ENCODE measurements at places on chromosomes 1 and 21.
A peak's percentile ranks its signal among the peaks of the same experiment; 100 is the strongest.

DNA sequence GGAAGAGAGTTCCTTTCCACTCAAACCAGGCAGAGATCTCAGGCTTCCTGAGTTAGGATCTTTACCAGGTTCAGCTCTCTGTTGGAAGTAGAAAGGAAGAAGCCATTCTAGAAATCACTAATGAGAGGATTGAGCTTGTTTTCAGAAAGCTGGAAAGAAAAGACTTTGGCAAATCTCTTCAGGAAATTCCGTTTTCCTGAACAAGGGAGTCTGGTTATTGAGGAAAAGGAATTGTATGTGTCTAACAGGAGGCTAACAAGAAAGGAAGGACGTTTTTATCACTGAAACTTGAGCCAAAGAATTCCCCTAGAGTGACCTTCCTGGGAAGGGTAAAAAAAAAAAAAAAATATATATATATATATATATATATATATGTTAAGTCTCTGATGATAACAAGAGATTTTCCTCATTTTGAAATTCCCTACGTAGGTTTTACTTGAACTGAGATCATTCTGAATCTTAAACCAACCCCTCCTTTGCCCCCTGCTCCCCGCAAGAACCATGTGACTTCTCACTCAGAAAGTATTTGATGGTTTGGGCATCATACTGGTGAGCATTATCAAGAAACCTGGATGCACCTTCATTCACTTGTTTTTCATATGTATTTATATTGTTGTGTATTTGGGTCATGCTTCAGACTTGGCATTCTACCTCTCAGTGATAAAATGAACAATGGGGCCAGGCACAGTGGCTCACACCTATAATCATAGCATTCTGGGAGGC is 98.4 kb upstream of the BMP8A start:
- no peak for DNase-seq

GRCh38 chr1:237018896-237019295 is 14.7 kb upstream of the MT1HL1 start:
- DNase-seq, result no peak

- no peak for DNase-seq
These were observed 28.0 kb downstream of the COL6A2 start for GRCh38 chr21:46125846-46126301.

- DNase-seq, result no peak
These were observed 25.8 kb upstream of the CAPZB start for GRCh38 chr1:19511116-19511515.

DNA sequence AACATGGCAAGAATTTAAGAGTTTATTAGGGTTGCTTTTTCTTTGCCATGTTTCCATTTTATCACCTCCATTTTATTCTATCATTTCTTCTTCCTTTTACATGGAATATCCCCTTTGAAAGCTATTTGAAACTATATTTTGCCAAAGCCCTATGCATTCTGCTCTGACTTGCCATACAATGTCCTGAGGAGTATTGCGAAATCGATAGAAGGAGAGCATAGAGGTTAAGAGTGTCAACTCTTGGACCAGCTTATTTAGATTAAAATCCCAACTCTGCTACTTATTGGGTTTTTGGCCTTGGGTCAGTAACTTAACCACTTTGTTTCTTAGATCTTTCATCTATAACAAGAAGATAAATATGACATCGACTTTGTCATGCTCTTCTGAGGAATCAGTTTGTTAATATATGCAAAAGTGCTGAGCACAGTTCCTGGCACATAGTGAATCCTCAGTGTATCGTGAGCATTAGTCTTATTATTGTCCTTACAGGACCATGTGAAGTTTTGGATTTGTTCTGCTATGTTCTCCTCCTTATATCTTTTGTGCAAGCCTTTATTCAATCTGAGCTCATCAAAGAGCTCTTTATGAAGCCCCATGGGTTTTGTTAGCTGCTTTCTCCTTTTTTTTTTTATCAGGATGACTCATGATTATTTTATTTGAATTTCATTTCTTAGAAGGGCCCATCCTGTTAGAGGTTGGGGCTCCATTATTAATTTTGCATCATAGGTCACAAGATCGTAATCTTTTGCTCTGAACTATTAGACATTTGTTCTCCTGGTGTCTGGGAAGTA is 17.6 kb downstream of the ACKR1 start:
- no peak for DNase-seq

DNA sequence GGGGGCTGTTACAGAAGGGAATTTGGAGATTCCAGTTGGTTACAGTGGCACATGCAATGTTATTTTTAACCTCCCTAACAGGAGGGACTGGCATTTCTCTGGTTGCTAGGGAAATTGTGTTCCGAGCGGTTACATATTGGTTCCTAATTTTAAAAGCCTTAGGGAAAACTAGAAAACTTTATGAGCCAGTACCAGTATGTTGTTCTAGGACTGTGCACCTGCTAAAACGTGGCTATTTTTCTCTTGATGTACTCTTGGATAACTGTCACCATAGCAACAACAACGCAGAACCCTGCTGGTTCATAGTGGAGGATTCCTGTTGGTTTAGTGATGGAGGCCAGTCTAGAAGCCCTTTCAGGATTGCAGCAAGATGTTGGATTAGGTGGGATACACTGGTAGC is 68.9 kb upstream of the PGBD5 start:
- DNase-seq, result no peak

DNA sequence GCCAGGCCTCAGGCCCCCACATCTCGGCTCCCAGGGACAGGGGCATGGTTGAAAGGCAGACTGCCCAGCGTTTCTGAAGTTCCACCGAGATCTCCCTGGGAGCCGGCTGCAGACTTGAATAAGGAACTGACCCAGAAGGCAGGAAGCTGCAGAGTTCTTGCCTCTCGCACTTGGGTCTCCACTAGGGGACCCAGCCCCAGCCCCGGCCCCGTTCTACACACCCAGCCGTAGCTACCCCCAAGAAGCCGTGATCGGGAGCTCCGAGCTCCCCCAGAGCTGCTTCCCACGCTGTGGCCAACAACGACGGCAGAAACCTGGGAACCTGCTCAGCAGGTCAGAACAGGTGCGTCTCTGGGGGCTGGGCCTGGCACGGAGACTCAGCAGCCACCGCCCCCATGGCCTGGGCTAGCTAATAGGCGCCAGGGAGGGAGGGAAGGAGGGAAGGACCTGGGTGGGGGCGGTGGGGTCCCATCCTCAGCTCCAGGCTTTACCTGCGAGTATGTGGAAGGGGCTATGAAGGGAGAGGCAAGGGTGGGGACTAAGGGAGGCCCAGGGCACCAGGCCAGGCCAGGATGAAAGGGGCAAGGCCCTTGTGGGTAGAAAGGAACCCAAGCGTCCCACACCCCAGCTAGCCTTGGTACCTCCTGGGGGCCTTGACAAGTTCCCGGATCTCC is at the start of gene NECTIN4:
Gene NECTIN4, minus strand, starts transcription at position 308 of the 674 bp plus-strand sequence. Its CDS starts 262 bp downstream, at position 46.
- no peak for DNase-seq

DNA sequence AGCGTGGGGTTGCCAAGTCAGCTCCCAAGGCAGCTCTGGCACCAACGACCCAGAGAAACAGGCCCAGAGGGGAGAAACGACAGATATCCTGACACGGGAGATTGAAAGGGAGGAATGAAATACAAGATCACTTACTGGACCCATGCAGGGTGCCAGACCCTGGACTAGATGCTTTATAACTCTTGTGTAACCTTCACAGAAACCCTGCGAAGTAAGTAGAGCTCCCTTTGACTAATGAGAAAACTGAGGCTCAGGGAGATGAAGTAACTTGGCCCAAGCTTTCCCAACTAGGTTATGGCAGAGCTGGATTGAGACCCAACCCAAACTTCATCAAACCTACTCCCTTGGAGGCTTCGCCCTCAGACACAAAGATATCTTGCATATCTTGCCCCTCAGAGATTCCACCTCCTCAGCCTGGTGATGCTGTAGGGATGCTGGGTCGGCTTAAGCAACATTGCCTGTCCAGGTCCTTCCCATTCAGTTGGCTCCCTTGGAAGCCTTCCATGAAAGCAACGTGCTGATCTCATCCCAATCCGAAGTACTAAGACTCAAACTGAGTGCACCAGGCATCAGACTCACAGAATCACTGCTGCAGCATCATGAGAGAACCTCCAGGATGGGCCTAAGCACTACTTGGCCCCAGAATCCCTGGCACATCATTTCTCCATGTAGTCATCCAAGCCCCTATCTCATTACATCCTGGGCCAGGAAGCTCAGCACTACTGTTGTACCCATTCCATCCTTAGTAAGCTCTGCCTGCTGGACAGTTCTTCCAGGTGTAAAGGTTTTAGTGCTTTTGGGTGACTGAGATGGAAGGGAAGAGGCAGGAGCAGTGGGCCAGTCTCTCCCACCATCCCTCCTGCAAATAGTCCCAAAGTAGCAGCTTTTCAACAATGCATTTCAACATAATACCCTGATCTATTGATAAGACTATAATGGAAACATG is 1.1 kb upstream of the IGSF9 start:
- no peak for DNase-seq

- no peak for DNase-seq
These were observed 101.2 kb downstream of the FMN2 start for GRCh38 chr1:240192851-240193250.

DNA sequence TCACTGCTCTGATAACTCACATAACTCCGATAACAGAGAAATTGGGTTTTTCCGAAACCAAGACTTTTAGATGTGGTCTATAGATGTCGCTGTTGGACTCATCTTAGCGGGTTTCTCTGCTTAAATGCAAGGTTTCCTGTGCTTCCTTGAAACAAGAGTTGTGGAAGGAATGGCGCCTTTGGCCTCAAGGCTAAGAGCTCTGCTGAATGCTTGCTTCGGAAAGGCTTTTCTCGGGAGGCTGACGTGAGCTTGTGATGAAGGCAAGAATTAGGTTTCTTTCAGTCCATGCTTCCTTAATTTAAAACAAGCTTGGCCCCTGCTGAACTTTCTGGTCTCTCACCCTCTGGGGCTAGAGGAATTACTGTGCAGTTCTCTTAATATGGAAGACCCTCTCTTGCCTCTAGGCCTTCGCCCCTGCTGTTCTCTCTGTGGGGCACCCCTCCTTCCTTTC is 113.5 kb downstream of the MAP3K21 start:
- peak; percentile 4 for DNase-seq

DNA sequence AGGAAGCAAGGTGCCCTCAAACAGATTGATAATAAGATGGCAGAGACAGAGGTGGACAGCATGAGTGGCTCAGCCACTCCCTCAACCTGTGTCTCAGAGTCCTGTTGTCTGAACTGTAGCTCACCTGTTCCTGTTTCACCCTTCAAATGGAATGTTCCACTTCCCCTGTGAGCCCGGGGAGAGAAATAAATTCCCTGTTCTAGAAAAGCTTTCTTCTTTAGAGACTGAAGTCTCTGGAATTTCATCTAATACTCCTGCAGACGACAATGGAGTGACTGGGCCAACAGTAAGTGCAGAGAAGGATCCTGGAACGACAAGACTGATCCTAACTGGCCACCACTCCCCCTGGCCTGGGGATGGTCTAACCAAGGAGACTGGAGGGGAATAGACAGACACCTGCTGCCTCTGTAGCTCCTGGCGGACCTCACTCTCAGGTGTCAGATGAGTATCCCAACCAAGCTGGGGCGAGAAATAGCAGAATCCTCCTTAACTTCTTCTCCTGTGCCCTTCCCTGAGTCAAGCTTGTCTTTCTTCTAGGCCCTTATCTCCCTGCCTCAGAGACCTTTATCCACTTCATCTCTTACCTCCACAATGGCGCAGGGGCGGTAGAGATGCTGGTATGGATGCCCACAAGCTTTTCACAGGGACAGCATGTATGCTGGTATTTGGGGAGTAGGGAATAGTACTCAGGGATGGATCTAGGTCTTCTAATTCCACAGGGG is 45.4 kb downstream of the PLEKHA6 start:
- no peak for DNase-seq

DNA sequence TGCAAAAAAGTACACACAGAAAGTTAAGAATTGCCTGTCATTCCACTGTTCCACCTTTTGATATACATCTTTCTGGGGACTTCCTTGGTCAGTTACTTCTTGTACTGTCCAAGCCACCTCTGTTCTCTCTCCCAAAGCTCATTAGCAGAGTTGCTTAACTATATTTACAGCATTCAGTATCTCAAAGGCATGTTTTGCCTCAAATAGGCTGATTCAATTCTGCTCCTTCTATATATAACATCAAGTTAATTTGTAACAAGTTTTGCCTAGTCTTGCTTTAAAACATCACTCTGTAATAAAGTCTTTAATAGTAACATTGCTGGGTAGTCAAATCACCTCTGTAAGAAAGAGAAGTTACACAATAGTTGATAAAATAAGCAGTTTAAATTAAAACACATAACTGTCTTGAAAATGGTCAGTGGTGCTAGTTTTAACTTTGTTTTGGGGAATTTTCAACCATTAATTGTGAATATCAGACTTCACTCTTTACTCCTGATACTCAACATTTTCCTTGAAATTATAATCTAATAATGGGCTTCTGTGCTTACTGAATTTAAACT is 35.7 kb downstream of the EDARADD start:
- DNase-seq, result no peak

DNA sequence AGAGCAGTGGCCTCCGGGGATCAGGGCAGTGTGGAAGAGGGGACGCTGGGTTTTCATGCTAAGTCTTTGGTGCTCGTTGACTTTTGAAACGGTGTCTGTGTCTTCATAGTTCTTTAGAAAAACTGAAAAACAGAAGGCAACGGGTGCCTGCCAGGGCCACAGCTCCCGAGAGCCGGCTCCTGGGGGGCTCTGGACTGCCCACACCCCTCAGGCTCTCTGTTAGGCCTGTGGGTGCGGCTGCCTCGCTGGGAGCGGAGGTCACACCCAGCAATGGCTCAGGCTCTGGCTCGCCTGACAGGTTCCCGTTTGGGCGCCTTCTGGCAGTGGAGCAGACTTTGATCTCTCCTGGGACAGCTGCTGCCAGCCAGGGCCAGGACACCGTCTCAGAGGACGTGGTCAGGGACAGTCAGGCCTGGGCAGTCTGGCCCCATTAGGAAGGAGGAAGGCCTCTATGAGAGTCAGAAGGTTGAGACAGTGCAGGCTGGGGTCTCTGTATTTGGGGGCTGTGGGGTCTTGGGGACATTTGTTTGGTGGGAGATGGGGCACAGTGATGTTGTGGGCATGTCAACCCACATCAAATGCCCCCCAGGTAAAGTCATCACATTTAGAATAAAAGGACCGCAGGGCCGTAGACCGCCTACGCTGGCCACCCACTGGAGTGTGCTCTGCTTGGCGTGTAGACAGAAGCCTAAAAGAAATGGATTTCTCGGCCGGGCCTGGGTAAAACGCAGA is 5.6 kb downstream of the ARHGEF16 start:
- no peak for DNase-seq

GRCh38 chr1:30518186-30518585 is 205.2 kb downstream of the MATN1 start:
- no peak for DNase-seq

- DNase-seq, result no peak
These were observed 52.7 kb downstream of the RAP1A start for GRCh38 chr1:111672331-111672730.

Measured in bone marrow (tissue), 2 donors.